ENCODE measurements at places on chromosomes 1 and 21.

DNA sequence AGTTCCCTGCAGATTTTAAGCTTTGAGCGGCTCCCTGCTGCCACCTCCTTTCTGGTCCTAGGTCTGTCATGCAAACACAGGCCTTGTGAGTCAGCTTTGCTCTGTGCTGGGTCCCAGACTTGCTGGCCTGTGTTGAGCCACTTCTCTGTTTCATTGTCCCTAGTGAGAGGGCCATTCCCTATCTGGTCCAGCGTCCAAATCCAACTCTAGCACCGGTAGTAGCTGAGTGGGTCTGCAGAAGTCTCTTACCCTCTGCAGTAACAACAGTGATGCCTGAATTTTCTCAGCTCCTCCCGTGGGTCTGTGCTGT, 5.8 kb downstream of the TTC22 start:
- DNase-seq: no peak

DNA sequence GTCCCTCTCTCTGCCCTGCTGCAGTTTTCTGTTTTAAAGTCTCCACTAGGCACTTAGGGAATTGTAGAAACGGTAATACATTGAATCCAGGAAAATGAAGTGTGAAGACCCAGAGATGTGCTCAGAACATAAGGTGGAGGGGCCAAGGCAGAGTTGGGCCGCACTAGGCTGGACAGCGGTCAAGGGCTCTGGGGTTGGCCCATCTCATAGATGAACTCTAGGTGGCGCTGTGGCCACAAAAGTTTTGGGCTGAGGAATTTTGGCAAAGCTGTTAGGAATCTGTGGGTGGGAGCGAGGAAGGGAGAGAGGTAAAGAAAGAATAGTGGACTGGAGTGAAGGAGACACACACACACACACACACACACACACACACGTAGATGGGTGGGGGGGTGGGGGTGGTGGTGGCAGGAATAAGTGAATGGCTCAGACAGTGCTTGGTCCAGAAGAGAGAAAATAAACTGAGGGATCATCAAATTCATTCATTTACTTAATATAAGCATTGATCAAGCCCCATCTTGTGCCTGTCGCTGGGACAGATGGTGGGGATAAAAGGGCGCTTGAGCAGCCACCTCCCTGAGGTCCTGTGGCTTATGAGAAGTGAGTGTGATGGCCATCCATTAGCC, 258.5 kb downstream of the TRABD2B start:
- peak; percentile 37 for DNase-seq

GRCh38 chr1:21469581-21469980, 29.6 kb downstream of the NBPF3 start:
- DNase-seq: no peak

- DNase-seq: no peak
Measured at GRCh38 chr1:21153388-21153787, 23.3 kb downstream of the EIF4G3 start.

- no peak for DNase-seq
Measured at GRCh38 chr1:236575523-236575922, 28.8 kb downstream of the HEATR1 start.

Measured in right kidney (tissue), 9 donors.